Central memory CD8-positive, alpha-beta T cell (primary cell): ENCODE measurements at places on chromosomes 1 and 21.

DNA sequence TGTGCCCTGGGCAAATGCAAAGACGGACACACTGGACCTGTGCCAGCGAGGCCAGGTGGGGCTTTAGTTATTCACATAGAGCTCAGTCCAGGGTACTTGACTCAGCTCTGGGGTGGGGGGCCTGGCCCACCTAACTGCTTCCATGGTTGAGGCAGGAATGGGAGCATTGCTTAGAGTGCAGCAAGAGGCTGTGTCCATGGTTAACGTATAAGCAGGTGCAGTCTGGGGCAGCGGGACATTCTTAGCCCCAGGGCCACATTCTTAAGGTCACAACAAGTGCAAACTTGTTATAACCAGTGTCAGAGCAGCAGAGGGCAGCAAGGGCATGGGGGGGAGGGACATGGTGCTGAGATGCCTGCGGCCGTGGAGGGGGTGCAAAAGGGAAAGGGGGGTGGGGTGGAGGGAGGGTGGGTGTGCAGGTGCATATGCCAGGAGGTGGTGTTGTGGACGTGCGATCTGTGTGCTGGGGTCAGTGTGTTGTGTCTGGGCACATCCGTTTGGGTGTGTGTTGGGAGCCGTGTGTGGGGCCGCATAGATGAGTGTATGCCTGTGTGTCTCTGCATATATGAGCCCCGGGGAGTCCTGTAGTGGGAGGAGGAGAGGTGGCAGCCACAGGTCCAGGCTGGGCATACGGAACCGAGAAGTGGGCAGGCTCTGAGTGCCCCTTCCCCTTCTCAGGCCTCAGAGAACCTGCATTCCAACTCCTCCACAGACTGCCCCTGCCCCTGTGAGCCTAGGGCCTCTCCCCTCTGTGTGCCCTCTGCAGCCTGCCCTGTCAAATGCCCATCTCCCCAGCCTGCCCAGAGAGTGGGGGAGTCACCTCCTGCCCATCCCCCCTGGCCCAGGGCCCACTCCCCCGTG lies 8.4 kb downstream of the KCNJ10 start:
- peaks cover 55% of the 10 kb centered on the region for H3K27me3 ChIP-seq
- no peaks in the 10 kb centered on the region for H3K36me3 ChIP-seq
- no peak overlapping the region for H3K4me3 ChIP-seq
- DNase-seq = no peak
- no peaks in the 10 kb centered on the region for H3K4me1 ChIP-seq

DNA sequence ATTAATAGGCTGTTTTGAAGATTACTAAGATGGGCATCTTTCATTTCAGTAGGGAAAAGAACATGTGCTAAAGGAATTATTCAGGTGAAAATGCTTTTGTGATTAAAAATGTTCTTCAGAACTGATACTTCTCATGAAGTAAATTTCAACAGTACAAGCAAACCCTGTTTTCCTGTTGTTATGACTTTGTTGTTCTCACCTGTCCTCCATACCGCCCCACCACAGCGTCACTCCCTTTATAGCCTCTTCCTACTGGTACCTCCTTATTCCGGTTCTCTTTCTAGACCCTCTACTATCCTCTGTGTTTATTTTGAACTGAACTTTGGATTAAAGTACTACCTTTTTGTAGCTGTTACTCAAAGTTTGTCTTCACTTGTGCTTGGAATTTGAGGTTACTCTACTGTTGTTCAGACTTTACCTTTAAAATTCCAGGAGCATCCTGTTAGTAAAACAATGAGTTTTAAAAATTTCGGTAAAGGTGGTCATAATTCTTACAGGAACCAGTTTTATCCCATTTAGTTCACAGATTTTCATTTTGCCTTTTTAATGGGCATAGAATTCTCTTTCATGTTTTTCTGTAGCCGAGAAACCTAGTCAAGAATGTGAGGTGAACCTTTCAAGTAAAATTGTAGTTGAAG lies 10.9 kb downstream of the CNST start:
- H3K4me3 ChIP-seq = peak overlapping the region; percentile 21
- H3K27me3 ChIP-seq = no peaks in the 10 kb centered on the region
- H3K36me3 ChIP-seq = peaks cover 3% of the 10 kb centered on the region

GRCh38 chr21:33899199-33899598 lies 16.4 kb downstream of the ATP5PO start:
- H3K4me1 ChIP-seq = peaks cover 13% of the 10 kb centered on the region
- H3K4me3 ChIP-seq = no peak overlapping the region
- peaks cover 24% of the 10 kb centered on the region for H3K36me3 ChIP-seq

- H3K27me3 ChIP-seq = peaks cover 18% of the 10 kb centered on the region
- H3K36me3 ChIP-seq = peaks cover 1% of the 10 kb centered on the region
- DNase-seq = no peak
Measured at GRCh38 chr1:15236321-15236721, 10.7 kb upstream of the FHAD1 start.

DNA sequence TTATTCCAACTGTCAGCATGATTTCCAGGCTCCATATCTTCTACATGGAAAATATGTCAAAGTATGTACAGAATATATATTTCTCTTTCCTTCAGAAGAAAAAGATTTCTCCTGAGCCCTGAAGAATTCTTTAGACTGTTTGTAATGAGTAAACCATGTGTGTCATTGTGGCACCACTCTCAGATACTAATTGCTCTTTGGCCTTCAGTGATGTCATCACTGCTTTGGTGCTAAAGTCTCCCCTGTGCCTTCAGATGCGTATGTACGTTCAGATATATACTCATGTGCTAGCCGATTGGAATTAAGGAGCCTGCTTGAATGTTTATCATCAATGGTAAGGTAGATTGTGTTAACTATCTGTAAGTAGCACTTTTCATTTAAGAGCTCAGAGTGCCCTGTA lies 20.6 kb upstream of the NBL1 start:
- no peak overlapping the region for H3K27ac ChIP-seq
- DNase-seq = no peak
- H3K4me3 ChIP-seq = no peak overlapping the region
- peaks cover 29% of the 10 kb centered on the region for H3K36me3 ChIP-seq

DNA sequence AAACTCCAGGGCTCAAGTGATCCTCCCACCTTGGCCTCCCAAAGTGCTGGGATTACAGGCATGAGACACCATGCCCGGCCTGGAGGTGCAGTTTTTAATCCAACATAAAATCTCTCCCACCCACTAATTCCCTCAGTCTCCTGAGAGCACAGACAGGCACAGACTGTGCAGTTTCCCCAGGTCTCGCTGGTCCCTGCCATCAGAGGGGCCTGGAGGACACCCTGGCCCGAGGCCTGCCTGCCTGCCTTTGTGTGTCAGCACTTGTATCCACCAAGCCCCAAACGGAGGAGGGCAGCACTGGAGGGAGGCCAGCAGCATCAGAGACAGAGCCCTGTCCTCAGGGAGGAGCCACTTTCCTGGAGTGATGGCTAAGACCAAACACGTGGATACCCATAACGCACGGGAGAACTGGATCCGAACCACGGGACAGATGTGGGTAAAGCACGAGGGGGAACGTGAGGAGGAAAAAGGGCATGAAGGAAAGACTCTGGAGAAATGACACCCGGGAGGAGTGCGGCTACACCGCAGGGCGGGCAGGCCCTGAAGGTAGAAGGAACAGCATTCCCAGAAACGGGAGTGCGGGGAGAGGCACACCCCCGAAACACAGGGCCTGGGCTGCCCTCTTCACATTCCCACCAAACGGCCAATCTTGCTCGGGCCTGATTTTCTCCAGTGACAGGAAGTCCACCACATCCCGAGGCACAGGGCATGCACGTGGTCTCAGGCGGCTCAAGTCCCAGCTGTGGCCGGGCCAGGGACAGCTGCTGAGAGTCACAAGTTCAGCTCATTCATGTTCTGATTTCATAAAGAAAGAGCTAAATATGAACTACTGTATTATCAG lies 29.7 kb downstream of the NPHP4 start:
- H3K27ac ChIP-seq = no peak overlapping the region
- DNase-seq = no peak
- H3K36me3 ChIP-seq = peaks cover 3% of the 10 kb centered on the region

DNA sequence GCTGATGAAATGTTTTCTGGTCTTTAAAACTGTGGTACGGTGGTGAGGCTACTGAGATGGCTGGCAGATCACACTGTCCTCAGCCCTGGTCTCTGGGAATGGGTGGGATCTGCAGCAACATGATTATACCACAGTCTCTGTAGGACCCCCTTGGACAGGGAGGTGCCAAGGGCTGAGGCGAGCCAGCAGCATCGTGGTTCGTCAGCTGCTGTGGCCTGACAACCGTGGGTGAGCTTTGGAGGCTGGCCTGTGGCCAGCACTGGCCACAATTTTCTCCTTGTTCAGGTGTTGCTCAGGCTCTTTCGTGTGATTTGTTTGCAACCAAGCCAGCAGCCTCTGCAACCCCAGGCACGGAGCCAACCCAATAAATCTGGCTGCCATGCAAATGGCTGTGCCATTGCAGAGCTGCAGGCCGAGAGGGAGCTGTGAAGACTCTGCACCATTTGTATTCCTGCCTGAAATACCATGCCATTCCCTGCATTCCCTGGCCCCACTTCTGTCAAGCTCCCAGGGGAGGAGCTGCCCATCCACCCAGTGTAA lies 70.9 kb downstream of the PCP4 start:
- H3K4me1 ChIP-seq = no peaks in the 10 kb centered on the region
- H3K27ac ChIP-seq = no peak overlapping the region
- no peaks in the 10 kb centered on the region for H3K36me3 ChIP-seq
- no peak overlapping the region for H3K4me3 ChIP-seq

DNA sequence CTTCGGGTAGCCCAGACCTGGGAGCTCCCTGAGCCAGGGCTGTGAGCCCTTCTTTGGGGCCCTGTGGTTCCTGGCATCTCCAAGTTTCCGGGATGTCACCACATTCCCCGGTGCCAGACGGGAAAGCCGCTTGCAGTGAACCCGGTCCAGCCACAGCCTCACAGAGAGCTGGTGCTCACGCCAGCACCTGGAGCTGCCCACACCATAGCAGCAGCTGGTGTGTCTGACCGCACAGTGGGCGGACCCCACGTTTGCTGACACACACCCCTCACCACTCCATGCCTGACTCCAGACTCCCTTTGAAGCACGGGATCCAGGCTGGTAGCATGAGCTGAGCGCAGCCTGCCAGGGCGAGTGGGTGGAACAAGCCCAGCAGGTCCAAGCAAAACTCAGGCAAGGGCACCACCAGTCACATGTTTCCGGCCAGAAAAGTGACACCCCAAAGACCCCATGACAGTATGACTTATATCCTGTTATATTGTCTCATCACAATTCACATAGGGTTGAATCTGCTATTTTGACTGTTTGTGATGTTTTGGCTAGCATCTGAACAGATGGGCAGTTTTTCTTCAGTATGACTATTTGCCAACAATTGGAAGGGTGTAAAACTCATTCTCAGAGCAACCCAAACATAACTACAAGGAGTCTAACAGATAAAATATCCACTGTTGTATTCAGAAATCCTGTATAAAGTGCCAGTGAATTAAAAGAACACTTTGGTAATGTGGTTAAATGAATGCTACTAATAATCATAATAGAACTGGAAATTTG lies 285.4 kb downstream of the SMYD3 start:
- peaks cover 6% of the 10 kb centered on the region for H3K4me1 ChIP-seq
- H3K36me3 ChIP-seq = no peaks in the 10 kb centered on the region
- DNase-seq = no peak

DNA sequence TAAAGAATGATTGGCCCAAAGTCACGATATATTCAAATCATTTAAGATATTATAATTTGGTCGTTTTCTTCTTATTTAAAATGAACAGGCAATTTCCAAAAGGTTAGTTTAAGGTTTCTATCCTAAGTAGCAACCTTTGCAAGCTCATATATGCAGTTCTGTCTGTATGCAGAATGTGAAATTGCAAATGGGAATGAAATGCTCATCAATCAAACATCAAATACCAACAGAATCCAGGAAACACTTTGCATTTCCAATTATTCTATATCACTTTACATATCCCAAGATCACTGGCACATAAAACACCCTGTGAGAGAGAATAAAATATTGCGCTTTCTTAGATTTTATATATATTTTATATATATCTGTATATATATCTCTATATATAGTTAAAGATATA lies 237.3 kb downstream of the NRIP1 start:
- no peaks in the 10 kb centered on the region for H3K36me3 ChIP-seq
- H3K4me1 ChIP-seq = no peaks in the 10 kb centered on the region

DNA sequence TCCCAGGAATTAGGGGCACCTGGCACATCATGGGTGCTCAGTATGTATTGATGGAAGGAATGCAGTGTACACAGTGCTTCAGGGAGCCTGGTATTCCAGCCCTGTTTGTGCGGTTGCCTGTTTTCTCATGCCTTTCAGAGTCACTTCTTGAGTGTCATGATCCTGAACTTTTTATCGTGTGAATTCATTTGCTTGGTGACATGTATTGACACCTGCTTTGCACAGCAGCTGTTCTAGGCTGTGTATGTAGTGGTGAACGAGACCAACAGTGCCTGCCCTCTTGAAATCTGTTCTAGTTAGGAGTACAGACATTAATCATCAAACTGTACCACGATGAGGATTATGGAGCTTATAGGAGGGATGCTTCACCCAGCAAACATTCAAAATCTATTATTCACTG lies 6.1 kb downstream of the HTR6 start:
- H3K4me3 ChIP-seq = no peak overlapping the region
- H3K27ac ChIP-seq = no peak overlapping the region
- no peak for DNase-seq
- peaks cover 26% of the 10 kb centered on the region for H3K4me1 ChIP-seq

DNA sequence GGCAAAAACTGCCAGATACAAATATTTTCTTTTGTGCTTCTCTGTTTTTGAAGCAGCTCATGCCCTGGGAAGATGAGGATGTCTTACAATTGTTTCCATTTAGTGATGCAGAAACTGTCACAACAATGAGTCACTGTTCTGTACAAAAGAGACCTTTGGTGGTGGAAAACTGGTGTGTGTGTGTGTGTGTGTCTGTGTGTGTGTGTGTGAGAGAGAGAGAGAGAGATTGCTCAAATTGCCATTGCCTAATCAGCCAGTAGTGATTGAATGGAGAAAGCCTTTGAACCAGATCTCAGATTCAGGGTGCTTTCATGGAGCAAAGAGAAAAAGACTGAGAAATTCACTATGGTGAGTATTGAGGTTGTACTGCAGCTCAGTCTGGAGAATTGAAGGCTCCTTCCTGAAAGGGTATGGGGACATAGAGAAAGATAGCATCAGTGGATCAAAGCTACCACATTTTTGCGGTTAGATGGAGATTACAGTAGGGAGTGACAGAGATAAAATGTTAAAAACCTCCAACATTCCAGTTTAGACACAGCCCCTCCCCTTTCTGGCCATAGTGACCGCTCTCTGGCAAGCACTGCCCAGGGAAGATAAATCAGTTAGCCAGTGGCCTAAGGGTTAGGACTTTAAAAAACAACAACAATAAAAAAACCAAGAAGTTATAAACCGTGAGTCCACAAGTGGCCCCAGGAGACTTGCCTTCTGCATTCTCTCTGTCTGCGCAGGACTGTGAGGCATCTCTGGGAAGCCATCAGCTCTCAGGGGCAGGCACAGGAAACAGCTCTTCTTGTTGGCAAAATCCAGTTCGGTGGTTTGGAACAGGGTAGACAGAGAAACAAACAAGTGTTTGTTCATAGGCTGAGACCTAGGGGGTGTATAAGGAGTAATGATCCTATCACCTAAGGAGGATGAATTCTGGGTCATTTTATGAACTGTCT lies 406.5 kb downstream of the DUSP10 start:
- no peak for DNase-seq
- no peak overlapping the region for H3K27ac ChIP-seq
- H3K27me3 ChIP-seq = peaks cover 25% of the 10 kb centered on the region
- no peaks in the 10 kb centered on the region for H3K4me1 ChIP-seq
- H3K36me3 ChIP-seq = peaks cover 2% of the 10 kb centered on the region
- no peak overlapping the region for H3K4me3 ChIP-seq

GRCh38 chr1:66327588-66327987 lies 206.4 kb upstream of the SGIP1 start:
- no peak for DNase-seq
- H3K36me3 ChIP-seq = peaks cover 17% of the 10 kb centered on the region
- H3K27ac ChIP-seq = no peak overlapping the region
- H3K4me1 ChIP-seq = peaks cover 36% of the 10 kb centered on the region

- no peaks in the 10 kb centered on the region for H3K27me3 ChIP-seq
- H3K27ac ChIP-seq = peak overlapping the region; percentile 49
- H3K36me3 ChIP-seq = peaks cover 16% of the 10 kb centered on the region
Measured at GRCh38 chr1:248816042-248816851, 9.5 kb downstream of the SH3BP5L start.
